D721Med (cell line): ENCODE measurements at places on chromosomes 12 and 14.

GRCh38 chr14:66490143-66491111, 4.3 kb downstream of the CCDC196 start:
- DNase-seq, result no peak

GRCh38 chr12:49206389-49206788, 17.5 kb upstream of the TUBA1A start:
- no peak for DNase-seq

GRCh38 chr12:19409376-19409775, 29.9 kb upstream of the AEBP2 start:
- no peak for DNase-seq

DNA sequence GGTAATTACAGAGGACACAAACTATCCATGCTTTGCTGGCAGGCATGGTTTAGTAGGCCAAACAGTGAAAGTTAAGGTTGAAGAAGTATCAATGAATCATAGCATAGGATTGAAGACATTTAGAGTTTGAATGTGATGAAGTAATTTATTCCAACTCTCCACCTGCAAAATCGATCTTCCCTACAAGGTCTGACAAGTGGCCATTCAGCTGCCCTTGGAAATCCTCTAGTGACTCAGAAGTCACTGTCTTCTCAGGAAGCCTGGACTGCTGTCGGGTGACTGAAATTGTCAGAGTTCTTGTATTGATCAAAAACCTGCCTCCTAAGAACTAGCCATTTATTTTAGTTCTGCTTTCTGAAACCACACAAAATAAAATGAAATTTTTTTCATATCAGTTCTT, 17.7 kb upstream of the STXBP6 start:
- no peak for DNase-seq

GRCh38 chr12:60071759-60072191, 475.9 kb downstream of the SLC16A7 start:
- DNase-seq, result no peak

- DNase-seq, result no peak
Observed at GRCh38 chr12:115149279-115149678, 465.3 kb upstream of the TBX3 start.

DNA sequence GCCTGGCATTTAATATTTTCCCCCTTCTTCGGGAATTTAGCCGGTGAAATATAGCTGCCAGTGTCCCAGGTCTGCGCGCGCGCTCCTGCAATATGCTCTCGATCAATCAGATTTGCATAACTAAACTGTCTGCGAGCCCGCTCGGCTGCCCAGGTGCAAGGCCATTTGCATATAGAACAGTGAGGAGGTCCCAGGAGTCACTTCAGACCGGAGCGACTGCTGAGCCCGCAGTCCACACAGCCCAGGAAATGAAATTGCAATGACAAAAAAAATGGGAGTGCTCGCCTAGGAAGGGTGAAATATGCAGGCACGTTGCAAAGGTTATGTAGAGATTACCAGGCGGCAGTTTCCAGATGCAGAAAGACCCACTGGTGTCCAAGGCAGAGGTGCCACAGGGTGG, 228.5 kb downstream of the VRK1 start:
- DNase-seq, result no peak

DNA sequence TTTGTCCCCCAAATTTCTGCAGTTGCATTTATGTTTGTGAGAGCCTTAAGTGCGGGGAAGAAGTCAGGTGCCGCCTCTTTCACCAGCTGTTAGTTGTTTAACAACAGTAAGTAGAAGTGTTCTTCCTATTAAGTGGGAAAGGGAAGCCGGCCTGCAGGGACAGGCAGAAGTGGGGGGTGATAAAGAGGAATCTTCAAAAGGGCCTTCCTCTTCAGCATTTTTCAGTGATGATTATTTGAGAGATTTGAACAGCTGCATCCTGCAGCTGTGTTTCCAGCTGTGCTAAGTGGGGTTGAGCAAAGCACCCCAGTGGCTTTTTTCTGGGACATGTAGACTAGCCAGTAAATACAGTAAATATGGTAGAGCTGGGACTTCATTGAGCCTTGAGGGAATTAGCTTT, 32.1 kb upstream of the SLC38A1 start:
- no peak for DNase-seq

GRCh38 chr12:49942921-49943624, 7.5 kb upstream of the AQP2 start:
- DNase-seq, result no peak

DNA sequence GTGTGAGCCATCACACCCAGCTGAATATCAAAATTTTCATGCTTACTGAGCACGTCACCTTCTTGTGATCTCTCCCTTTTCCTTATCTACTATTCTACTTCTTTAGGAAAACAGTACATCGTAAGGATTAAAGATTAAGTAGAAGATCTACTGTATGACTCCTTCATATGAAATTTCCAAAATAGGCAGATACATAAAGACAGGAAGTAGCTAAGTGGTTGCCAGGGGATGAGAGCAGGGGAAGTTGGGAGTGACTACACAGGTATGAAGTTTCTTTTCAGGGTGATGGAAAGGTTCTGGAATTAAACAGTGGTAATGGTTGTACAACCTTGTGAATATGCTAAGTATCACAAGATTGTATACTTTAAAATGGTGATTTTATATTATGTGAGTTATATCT, 36.5 kb upstream of the CERS5 start:
- DNase-seq, result no peak

DNA sequence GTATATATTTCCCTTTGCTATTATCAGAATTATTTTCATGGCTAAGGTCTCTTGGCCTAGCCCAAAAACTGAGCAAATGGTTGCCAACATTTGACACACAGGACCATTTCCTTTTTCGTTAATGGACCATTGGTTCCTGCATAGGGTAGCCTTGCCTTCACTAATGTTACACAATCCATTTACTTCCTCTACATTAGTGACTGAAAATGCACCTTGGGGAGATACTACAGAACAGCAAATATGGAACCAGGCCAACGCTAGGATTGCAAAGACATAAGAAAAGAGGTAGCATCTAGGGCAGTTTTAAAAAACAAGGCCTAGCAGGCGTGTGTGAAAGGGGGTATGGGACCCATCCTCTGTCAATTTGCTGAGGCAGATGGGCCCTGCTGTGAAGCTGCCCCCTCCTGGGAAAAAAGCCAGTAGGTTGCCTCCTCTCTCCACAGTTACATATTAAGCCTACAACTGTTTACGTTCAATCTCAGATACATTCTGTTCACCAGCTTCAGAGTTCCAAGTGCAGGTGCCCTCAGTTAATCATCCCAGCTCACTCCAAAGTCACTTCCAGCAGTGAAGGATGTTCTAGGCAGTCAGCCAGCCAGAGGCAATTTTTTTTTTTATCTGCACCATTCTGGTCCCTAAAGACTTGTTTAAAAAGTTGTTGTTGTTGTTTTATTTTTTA, 15.0 kb downstream of the AQP6 start:
- DNase-seq, result no peak

DNA sequence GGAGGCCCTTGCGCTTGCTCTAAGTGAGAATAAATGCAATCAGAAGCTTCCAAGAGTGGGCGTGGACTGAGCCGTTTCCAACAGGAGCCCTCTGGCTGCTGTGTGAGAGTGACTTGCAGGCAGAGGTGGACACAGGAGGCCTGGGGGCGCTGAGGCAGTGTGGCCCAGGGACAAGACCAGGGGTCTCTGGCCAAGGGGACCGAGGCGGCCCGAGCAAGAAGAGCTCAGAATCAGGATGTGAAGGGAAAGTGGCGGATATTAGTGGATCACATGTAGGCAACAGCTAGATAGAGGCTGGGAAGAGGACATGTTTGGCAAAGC, 8.6 kb downstream of the RIMBP2 start:
- no peak for DNase-seq

DNA sequence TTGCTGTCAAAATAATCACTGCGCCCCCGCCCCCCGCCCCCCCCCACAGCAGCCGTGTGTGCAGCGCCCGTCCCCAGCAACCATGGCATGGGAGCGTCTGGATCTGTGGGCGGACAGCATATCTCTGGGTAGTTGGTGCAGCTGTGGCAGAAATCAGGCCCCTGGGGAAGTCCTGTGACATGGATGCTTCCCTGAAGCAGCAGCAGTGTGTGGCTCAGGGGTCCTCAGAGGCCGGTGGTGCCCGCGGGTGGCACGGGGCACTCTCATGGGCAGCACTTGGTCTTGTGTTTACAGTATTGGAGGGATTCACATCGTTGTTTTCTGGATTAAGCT, 19.2 kb downstream of the XRCC3 start:
- no peak for DNase-seq

DNA sequence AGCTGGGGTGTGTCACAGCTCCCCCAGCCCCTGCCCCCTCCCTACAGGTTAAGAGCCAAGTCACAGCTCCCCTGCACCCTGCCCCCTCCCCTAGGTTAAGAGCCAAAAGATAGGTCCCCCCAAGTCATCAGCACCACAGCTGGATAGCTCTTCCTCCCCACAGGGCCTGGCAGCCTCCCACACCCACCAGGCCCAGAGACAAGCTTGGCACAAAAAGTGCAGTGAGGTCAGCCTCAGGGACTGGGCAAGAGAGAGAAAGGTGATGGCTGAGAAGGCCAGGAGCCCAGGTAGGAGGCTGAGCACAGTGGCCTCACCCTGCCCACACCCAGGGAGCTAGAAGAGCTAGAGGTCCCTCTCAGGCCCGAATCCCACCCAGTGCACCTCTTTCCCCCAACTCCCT, 8.7 kb downstream of the ITGA7 start:
- DNase-seq, result no peak

- no peak for DNase-seq
Observed at GRCh38 chr14:61315313-61315712, 6.1 kb upstream of the PRKCH start.

DNA sequence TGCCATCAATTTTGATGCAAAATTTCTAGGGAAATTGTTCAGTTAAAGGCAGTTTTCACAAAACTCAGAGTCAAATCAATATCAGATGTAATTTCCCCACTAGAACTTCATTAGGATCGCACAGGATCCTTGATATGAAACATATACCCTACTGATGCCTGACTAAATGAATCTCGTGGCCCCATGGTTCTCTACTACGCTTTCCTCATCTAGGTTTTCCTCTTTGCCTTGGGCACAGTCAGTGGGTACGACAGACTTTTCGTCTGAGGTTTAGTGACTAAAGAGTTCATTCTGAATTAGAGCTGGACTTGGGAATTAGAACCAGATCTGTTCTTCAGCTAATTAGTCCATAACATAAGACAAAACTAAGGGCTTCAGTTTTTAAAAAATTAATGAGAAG, 42.5 kb upstream of the GNPNAT1 start:
- no peak for DNase-seq

DNA sequence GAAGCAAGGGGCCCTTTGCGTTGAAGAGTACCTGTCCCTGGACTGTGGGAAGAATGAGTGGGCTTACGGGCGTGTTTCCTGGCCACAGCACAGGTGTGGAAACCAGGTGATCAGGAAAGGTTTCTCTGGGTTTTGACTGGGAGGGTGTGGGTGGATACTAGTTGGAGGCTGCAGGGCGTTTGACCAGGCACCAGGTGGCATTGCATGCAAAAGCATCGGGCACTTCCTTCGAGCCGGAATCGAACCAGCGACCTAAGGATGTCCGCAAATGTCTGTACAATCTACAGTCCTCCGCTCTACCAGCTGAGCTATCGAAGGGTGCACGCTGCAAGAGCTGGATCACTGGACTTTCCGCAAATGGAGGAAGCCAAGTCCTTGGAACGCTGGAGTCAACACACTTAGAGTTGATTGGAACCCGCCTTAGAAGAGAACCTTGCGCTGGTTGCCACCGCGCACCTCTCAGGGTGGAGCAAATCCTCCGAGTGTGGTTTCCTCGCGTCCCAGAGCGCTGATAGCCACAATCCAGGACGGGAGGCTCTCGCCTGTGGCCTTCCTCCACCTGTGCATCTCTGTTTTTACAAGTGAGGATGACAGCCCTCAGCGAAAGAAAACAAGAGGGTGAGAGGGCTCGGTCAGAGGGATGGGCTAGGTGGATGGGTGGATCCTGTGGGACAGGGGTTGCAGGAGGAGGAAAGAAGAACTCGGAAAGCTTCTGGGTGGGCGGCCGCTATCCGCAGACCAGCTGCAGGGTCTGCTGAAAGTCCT, 21.2 kb upstream of the RNASE4 start:
- no peak for DNase-seq

GRCh38 chr12:72989458-72989947, 717.3 kb downstream of the TRHDE start:
- DNase-seq, result no peak

DNA sequence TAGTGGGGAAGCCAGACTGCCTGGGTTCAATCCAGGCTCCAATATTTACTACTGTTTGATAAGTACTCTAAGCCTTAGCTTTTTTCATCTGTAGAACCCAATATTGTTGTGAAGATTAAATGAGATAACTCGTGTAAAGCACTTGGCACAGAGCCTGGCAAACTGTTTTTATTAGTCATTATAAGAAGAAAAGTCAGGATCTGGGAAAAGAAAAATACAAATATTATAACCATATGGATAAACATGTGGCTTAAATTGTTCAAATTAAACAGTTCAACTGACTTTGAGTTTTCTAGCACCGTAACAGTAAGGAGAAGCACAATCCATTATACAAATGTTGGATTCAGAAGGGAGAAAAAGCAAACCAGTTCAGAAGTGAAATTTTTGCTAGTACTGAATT, 22.0 kb upstream of the CDK17 start:
- DNase-seq, result no peak

- DNase-seq, result no peak
Observed at GRCh38 chr14:86334355-86334754, 804.4 kb downstream of the FLRT2 start.

DNA sequence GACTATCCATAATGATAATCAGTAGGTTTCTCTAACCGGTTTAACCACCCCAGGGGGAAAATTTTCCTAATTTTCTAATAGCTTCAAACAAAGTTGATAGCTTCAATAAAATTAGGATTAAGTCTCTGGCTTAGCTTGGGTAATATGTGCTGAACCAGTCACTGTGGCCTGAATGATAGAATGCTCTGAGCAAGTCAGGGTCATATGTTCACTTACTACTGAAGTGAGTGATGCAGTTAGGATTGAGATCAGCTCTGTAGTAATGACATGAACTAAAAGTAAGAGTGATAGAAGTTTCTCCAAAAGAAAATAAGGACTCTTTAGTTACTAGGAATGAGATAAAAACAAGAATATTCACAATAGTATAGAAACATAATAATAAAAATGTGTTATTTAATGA, 32.6 kb downstream of the ETNK1 start:
- DNase-seq, result no peak

GRCh38 chr14:58637040-58637390, 747 bp upstream of the DACT1 start:
- DNase-seq, result no peak

- no peak for DNase-seq
Observed at GRCh38 chr14:65927931-65928356, 515.4 kb downstream of the FUT8 start.

- DNase-seq, result no peak
Observed at GRCh38 chr12:53941187-53941586, 2.6 kb downstream of the HOXC13 start.

DNA sequence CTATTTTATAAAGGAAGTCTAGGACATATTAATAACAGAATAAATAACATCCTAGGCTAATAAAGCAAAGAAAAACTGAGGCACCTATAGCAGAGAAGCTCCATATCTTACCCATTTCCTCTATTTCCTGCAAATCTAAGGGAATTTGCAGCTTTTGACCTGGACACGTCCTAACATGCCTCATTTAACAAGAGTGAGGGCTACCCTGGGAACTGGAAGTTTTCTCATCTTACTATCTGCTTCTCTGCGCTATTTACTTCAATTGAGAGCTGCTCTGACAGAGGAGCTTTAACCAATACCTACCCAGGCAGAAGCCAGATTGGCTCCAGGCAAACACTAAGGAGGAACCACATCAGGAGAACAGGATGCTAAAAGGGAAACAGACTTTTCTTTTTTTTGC, 5.7 kb downstream of the YBX3 start:
- DNase-seq, result no peak

- DNase-seq, result no peak
Observed at GRCh38 chr14:53999061-53999488, 42.5 kb upstream of the BMP4 start.
